Sciatic nerve (tissue), 2 donors: ENCODE measurements at places on chromosomes 16 and 17.

DNA sequence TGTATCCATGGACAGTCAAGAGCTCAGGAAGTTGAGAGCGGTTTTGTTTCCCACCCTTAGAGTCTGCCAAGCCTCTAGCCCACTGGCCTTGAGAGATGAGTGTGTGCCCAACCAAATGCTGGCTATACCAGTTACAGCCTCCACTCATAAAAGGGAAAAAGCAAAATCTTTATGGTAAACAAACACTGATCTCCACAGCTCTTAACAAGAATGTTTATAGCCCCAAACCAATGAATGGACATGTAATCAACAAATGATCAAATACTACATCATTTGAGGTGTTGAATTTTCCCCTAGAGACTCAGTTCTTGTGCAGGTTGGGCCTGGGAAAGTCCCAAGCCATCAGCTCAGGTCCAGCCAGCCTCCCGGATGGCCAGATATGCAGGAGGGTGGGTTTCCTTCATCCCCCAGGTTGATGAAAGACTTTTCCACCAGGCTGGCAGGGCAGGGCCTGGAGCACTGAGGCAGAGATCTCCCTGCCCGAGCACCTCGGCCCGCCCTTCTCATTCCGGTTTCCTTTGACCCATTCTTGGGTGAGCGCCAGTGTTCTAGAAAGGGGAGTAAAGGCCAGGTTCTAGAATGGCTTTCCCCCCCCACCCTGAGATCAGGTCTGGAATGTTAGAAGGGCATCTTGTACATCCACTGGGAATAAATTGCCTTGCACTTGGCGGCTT is 3.9 kb upstream of the EFTUD2 start:
- DNase-seq, result no peak

- DNase-seq, result no peak
Measured at GRCh38 chr17:79573196-79573896, 37.5 kb downstream of the RBFOX3 start.

GRCh38 chr16:27982184-27982583 is 81.3 kb downstream of the GSG1L start:
- DNase-seq, result peak; percentile 12

GRCh38 chr17:68344701-68345136 is 53.4 kb downstream of the ARSG start:
- DNase-seq, result no peak

DNA sequence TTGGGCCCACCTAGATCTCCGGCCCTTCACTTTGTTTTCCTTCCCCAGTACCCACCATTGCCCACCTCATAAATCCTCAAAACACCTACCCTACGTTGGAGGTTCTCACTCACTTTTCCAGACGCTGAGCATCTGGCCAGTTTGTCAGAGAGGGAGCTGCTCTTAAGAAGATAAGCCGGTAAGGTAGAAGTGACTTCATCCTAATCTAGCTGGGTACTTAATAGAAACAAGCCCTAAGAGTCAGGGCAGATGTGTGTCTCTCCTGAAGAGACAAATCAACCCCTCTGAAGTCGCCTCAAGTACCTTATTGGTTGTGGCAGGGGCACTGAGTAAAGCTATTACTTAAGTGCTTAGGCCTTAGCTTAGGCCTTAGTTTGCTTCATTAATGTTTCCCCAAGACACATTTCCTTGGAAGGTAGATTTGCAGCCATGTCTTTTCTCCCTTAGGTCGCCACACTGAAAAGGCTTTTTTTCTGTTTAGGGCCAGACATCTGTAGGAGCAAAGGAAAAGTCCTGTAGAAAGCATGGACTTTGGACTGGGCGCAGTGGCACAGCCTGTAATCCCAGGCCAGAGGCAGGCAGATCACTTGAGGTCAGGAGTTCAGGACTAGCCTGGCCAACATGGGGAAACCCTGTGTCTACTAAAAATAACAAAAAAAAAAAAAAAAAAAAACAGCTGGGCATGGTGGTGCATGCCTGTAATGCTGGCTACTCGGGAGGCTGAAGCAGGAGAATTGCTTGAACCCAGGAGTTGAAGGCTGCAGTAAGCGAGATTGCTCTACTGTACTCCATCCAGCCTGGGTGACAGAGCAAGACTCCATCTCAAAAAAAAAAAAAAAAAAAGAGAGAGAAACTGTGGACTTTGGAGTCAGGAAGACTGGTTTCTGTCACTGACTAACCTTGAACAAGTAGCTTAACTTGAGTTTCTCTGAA is 1.0 kb downstream of the TACO1 start:
- no peak for DNase-seq

DNA sequence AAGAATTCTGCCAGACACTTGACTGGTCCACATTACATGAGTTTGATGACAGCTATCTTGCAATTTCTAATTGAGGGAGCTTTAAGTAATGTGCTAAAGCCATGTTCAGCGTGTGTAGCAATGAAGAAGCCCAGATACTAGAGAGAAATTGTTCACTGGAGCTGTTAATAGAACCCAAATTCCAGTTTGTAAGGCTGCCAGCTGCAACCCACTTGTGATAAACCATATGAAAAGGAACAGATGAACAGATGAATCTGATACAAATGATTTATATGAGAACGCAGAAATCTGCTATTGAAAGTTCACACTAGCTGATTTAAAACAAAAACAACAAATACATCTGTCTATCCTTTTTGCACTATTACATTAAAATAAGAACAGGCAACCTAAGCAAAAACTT is 6.2 kb downstream of the NACA2 start:
- DNase-seq, result no peak

GRCh38 chr17:50469208-50469605 is 527 bp upstream of the CHAD start:
- DNase-seq, result no peak

- peak; percentile 95 for DNase-seq
Measured at GRCh38 chr16:29811170-29811895, 660 bp upstream of the PRRT2 start.

GRCh38 chr17:43416998-43417890 is 18.5 kb downstream of the ARL4D start:
- peak; percentile 78 for DNase-seq

- DNase-seq, result no peak
Measured at GRCh38 chr17:6045621-6046357, 24.4 kb upstream of the WSCD1 start.

DNA sequence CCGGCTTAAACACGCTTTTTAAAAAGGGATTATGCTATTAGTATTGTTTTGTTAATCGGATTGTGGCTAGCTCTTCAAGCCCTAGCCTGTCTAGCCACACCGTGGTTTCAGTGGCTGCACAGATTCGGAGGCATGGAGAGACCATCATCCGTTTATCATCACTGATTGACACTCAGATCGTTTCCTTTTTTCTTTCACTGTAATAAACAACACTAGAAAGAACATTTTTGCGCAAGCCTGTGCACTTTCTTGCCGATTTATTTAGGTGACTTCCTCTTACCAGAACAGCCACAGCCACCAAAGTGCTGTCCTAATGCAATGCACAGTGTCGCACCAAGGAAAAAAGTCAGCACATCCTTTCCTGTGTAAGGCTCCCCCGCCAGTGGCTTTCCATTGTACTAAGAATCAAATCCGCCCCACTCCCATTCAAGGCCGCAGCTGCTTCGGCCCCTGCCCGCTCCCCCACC is 78.2 kb downstream of the CRISPLD2 start:
- no peak for DNase-seq

DNA sequence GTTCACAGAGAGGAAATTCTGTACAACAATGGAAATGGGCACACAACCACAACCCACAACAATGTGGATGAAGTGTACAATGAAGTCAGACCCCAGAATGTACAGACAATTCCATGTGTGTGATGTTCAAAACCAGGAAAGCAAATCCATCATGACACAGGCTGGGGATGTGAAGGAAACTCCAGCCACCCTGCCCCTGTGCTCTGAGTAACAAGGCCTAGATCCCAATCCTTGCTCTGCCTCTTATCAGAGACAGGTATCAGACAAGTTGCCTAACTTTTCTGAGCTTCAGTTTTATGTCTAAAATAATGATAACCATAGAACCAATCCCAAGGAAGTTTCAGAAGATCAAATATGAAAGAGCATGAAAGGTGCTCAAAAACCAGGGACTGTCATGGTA is 1.8 kb upstream of the C16orf95 start:
- no peak for DNase-seq

DNA sequence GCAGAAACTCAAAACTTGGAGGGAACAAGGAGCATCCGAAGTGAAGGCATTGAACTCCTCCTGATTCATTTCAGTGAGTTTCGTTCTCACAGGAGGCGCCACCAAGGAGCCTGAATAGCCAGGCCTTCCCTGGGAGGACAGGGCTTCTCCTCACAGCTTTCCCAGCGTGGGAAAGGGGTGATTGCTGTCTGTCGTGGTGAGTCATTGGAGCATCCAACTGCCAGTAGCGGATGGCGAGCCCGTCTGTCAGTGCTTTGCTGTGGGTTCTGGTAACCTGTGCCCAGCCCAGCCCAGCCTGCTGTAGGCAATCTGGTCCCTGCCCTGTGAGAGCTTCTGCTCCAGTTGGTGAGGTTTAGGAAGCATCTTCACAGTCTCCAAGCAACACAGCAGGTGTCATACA is 28.3 kb downstream of the PLCD3 start:
- DNase-seq, result no peak

- no peak for DNase-seq
Measured at GRCh38 chr16:68388124-68388523, 60.2 kb downstream of the SMPD3 start.

GRCh38 chr17:5126719-5127488 is 11.1 kb downstream of the USP6 start:
- peak; percentile 43 for DNase-seq

GRCh38 chr16:12171206-12171605 is 194.7 kb downstream of the SNX29 start:
- no peak for DNase-seq

DNA sequence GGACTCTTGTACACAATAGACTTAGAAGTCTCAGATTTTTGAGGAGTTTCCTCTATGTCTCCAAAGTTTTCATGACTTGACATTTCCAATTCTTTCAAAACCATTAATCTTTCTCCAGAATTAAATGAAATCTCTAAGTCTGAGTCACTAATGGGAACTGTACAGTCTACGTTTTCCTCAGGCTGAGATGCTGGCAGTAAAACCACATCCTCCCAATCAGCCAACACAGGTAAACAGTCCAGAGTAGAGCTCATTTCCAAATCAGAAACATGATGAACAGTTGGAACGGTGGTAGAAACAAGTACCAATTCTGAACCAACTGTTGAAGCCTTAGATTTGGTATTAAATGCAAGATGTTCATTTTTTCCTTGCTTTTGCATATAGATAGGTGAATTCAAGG is 7.9 kb downstream of the ERI2 start:
- no peak for DNase-seq

GRCh38 chr16:76421571-76421970 is 144.4 kb downstream of the CNTNAP4 start:
- DNase-seq, result no peak

DNA sequence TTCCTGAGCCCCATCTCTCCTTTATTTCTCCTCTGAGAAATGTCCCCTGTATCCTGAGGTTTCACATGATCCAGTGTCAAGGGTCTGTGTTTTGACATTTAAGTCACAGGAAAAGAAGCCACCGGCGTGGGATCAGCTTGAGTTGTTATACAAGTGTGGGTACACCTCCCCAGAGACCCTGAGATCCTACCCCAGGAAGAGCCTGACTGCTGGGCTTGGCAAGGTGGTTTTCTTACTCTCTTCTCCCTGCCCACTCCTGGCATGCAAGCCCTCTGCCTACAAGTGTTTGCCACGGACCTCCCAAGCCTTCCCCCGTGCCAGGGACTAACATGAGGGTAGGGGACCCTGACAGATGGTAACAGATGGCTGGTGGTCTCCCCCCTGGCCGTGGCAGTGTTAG is 2.8 kb upstream of the ARHGAP27 start:
- no peak for DNase-seq

DNA sequence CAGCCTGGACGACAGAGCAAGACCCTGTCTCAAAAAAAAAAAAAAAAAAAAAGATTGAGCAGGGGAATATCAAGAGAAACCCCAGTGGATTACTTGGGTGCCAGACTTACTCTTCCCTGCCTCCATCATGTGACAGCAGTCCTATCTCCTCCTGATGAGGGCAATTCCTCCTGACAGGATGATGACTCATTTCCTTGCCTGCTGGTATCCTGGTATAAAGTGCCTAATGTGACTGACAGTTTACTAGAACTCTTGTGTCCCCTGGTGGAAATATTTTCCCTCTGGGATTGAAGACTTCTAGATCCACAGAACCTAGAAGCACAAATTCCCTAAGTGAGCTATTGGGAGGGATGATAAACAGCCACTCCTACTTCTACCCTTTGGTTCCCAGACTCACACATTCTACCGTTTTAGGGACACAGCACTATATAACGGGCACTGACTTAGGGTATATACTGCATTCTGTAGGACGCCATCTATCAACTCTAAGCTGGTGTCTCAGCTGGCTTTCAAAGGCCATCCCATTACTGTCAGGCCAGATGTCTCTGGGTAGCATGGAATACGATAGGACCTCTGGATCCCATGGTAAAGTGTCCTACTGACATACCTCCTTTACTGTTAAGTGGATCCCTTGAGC is 114.6 kb upstream of the MED13 start:
- no peak for DNase-seq
